Epithelial cell of prostate (primary cell): ENCODE measurements at places on chromosomes 11 and 22.

DNA sequence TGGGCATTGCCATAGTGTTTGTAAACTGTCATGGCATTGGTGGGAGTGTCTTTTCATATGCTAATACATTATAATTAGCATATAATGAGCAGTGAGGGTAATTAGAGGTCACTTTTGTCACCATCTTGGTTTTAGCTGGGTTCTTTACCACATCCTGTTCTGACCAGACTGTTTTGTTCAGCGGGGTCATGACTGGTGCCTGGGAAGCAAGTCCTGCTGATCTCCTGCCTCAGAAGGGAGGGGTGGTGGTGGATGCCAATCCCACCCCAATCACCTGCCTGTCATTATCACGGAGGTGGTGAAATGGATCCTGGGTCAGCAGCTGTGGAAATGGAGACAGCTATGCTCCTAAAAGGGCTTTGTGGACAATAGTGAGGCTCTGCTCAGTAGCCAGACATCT lies 31.2 kb downstream of the IL18 start:
- DNase-seq = no peak

DNA sequence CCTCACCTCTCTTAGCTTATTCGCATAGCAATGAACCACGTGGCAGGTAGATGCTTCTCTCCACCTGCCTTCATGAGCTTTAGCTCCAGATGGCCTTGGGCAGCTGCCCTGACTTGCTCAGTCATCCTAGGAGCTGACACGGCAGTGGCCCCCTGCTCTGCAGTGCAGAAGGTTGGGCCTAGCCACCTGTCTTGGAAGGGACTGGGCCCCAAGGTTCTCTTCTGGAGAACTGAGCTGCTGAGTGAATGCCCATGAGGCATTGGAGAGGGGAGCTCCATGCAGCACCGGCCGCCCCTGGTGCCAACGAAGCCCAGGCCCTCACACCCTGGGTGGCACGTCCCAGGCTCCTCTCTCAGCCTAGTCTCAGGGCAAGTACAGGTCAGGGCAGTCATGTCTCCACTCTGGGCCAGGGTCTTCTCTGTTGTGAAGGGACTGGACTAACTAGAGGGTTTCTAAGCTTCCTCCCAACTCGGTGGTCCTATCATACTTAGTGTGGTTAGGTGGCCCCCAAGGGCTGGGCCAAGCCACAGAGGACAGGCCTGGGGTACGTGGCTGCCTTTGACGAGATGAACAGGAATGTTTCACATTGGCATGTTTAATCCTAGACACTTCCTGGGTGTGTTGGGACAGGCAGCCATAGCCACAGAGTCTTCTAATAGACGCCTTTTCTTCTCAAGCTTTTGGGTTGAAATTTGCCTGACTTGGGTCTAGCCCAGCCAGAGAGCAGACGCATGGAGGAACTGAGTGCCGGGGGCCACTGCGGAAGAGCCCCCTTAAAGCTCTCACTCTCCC lies 47.9 kb downstream of the ALX4 start:
- no peak for DNase-seq

DNA sequence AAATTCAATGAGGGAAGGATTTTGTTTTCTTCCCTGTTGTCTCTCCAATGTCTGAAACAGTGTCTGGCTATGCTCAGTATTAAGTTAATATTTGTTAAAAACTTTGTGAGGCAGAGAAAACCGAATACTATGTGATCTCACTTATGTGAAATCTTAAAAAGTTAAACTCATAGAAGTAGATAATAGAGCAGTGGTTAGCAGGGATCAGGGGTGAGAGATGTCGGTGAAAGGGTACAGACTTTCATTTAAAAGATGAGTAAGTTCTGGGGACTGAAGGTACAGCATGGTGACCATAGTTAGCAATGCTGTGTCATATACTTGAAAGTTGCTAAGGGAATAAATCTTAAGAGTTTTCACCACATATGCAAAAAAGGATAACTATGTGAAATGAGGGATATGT lies 244.6 kb downstream of the AASDHPPT start:
- no peak for DNase-seq

GRCh38 chr22:27260087-27260698 lies 541.4 kb downstream of the MN1 start:
- no peak for DNase-seq

- no peak for DNase-seq
These were observed 21.4 kb upstream of the TUB start for GRCh38 chr11:8059571-8060011.
